ENCODE measurements at places on chromosomes 12 and 14. TPM values are rescaled to one million over a fixed set of nuclear protein-coding genes. Genes with fewer than 3 reads are reported as not detected.

DNA sequence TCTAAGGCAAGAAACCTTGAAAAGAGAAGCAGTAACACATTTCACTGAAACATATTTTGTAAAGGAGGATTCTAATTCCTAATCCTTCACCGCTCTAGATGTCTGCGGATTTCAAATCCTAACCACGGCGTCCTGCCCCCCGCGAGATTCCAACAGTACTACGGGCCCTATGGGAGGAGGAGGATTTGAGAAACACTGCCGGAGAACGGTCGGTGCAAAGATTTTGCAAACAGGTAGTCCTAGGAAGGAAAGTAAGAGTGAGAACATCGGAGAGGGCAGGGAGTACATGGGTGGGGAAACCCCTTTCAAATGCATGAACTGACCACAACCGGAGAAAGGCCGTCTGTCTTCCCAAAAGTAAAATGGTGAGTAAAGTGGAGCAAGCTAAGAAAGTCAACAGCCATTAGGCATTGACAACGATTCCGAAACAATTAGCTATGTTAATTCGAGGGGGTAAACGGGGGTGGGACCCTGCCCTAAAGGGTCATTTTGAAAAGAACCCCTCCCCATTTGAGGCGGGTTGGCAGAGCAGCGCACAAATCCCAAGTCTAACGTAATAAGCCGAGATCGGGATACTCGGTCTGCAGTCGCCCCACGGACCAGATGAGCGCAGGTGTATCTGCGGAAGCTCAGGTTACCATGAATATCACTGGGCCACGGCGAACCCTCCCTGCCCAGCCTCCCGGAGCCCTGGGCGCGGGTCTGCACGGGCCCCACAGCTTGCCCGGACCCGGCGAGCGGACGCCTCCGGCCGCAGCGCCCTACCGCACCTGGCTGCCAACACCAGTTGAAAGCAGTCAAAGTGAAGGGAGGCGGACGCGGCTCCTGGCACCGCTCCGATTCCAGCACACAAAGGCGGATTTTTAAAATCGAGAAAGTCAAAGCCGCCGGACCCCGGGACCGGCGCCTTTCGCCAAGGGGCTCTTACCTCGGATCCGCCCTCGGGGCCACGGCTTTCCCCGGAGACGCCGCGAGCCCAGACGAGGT is 662 bp downstream of the EPS8 start:
- H3K4me3 ChIP-seq = peak overlapping the region; percentile 76
- no peak overlapping the region for H3K27ac ChIP-seq
- peaks cover 62% of the 10 kb centered on the region for H3K27me3 ChIP-seq
- no peak for DNase-seq
- H3K36me3 ChIP-seq = no peaks in the 10 kb centered on the region

GRCh38 chr12:29499235-29499634 is 1.7 kb upstream of the OVCH1 start:
- no peak overlapping the region for H3K27ac ChIP-seq
- no peaks in the 10 kb centered on the region for H3K27me3 ChIP-seq
- no peaks in the 10 kb centered on the region for H3K36me3 ChIP-seq

GRCh38 chr12:104477510-104478390 is 21.0 kb downstream of the CHST11 start:
- peak overlapping the region; percentile 96 for H3K27ac ChIP-seq
- H3K4me3 ChIP-seq = peak overlapping the region; percentile 83
- peaks cover 82% of the 10 kb centered on the region for H3K4me1 ChIP-seq
- H3K27me3 ChIP-seq = no peaks in the 10 kb centered on the region

DNA sequence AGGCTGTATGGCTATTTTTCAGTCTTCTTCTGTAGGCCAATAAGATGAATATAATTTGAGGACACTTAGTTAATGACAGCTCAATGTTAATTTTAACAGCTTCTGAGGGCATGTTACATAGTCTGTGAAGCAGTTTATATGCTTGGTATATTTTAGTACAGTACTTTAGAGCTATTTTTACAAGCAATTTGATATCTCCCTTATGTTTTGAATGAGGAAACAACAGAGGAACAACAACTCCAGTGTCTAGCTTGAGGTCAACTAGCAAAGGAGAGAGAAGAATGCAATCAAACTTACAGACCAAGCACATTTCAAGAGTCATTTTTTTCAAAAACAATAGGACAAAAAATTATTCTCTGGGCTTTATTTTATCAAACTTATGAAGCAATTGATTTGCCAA is 469.1 kb upstream of the DCN start:
- no peak for DNase-seq
- H3K4me1 ChIP-seq = no peaks in the 10 kb centered on the region
- no peaks in the 10 kb centered on the region for H3K36me3 ChIP-seq
- H3K27ac ChIP-seq = no peak overlapping the region
- peaks cover 2% of the 10 kb centered on the region for H3K27me3 ChIP-seq
- no peak overlapping the region for H3K4me3 ChIP-seq

GRCh38 chr14:26008290-26008689 is 589.5 kb downstream of the NOVA1 start:
- H3K4me3 ChIP-seq = no peak overlapping the region
- no peak overlapping the region for H3K27ac ChIP-seq
- H3K27me3 ChIP-seq = no peaks in the 10 kb centered on the region
- no peaks in the 10 kb centered on the region for H3K36me3 ChIP-seq
- DNase-seq = no peak

- DNase-seq = no peak
- H3K4me3 ChIP-seq = peak overlapping the region; percentile 99
- H3K36me3 ChIP-seq = peaks cover 56% of the 10 kb centered on the region
- H3K4me1 ChIP-seq = peaks cover 28% of the 10 kb centered on the region
- peak overlapping the region; percentile 100 for H3K27ac ChIP-seq
- H3K27me3 ChIP-seq = no peaks in the 10 kb centered on the region
Measured at GRCh38 chr12:82357845-82358199, 365 bp downstream of the CCDC59 start.

DNA sequence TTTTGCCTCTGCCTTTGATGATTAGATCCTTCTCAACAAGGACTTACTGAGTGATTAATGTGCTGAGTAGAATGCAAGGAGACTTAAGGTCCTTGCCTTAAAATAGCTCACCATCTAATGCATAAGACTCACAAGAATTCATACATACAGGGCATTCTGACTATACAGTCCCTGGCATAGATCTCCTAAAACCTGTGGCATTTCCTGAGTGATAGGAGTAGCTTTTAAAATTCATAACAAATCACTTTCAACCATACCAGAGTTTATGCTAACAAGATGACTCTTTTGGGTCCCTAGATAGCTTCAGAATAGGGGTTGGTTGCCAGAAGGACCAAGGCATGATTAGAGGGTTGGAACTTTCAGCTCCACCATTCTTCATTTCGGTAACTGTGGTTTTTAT is 48.8 kb downstream of the STXBP6 start:
- H3K27ac ChIP-seq = no peak overlapping the region
- no peaks in the 10 kb centered on the region for H3K27me3 ChIP-seq
- H3K4me1 ChIP-seq = no peaks in the 10 kb centered on the region
- no peak for DNase-seq

- no peak overlapping the region for H3K27ac ChIP-seq
- H3K36me3 ChIP-seq = no peaks in the 10 kb centered on the region
- no peak for DNase-seq
- H3K4me1 ChIP-seq = peaks cover 2% of the 10 kb centered on the region
Measured at GRCh38 chr14:99681832-99682148, 2.3 kb upstream of the CYP46A1 start.

DNA sequence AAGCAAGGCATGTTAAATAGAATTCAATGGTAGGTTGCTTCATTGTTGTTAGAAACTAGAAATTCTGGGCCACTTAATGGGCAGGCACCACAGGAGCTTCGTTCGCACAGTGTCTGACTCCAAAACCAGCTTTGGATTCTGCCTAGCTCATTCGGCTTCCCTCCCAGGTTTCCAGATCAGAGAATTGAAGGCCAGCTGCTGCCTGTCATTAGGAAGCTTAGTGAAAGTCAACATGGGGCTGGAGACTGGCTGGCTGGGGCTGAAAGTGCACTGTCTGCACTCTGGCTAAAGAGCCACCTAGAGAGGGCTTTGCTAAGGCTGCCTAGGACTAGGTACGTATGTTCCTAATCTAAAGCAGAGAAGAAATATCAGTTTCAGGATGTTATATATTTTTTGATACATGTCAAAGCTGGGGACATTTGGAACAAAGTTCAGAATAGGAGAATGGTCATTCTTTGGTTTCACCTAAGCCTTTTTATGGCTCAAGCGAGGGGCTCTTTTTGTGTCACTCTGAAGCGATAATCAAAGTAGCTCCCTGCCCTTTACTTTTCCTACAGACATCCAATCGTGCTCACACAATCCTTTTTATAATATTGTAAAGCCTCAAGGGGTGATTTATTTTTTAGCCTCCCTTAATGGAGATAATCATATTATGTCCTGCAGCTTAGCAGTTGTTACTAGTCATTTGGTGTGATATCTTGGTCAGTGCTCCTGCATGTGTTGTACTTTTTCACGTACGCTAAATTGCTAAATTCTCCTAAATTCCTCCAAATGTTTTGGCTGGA is 238.5 kb upstream of the NAV3 start:
- DNase-seq = no peak
- H3K4me1 ChIP-seq = no peaks in the 10 kb centered on the region
- no peak overlapping the region for H3K4me3 ChIP-seq
- no peaks in the 10 kb centered on the region for H3K36me3 ChIP-seq
- H3K27ac ChIP-seq = no peak overlapping the region
- no peaks in the 10 kb centered on the region for H3K27me3 ChIP-seq

LRCOL1 gene
- total RNA-seq = not detected

KRT78 gene
- total RNA-seq = not detected

KRT80 gene
- total RNA-seq = not detected

HVCN1 gene
- total RNA-seq = 9.7 TPM

CIT gene
- 53.5 TPM for total RNA-seq

TAS2R9 gene
- not detected for total RNA-seq

Data from activated T-helper 2 cell treated with anti-CD3 and anti-CD28 coated beads, Interferon-gamma antibody, Interleukin-2, Interleukin-4, amounts not matched to agents 10 μg/mL and 5 μg/mL and 100 μg/mL, durations not matched to agents 14 hours and 24 hours and 36 hours (primary cell).